ENCODE measurements at places on chromosomes 16 and 17.

GRCh38 chr17:80573701-80574100 lies 29.1 kb downstream of the RPTOR start:
- DNase-seq: no peak

DNA sequence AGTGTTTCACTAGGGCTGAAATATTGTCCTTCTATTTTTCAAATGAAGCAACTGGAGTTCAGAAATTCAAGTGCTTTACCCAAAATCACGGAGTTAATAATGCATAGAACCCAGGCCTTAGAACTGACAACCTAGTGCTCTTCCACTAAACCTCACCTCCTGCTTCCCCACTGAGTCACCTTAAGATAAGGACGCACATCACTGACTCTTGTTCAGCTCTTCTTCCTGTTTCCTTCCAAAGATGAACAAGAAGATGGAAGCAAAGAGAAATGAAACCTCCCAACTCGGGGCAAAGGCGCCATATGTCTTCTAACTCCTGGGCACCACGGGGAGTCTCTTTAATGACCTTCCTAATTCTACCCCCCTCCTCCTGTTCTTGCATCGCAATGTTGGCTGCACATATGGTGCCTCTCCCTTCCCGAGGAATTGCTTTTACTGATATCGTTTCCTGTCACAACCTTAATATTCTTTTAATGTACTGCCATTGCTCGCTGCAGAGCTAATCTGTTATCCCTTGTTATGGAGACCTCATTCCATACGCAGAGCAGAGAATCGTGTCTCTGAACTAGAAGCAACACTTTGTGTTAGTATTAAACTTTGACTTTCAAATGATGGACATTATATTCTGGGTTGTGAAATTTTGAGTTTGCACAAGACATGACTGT lies 591.4 kb downstream of the TMEM114 start:
- DNase-seq: no peak

DNA sequence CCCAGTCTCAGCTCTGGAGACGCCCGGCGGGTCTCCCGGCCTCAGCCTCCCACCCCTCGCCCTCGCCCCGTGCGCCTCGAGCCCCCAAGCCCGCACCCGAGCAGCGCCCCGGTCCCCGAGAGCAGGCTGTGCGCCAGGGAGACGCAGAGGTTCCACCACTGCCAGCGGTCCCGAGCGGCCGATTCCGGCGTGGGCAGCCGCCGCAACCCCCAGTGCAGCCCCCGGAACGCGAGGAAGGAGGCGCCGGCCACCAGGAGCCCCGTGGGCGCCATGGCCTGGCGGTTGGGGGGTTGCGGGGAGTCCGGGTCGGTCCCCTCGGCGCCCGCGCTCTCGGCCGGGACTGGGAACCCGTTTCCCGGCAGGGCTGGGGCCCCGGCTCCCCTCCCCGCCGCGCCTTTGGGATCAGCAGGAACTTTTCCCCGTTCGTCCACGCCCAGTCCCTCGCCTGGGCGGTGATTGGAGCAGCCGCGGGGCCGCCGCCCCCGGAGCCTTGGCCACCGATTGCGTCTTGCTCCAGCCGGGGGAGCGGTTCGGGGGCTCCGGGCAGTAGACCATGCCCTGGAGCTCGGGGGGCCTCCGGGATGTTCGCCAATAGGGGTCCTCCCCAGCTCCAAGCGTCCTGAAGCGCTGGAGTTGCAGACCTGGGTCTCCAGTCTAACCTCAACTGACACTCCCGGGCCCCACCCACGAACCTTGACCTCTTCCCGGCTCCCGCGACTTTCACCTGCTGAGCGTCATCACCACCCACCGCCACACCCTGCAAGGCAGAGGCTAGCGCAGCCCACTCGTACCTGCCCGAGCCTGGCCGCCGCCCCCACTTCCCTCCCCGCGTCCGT lies at the start of gene TLCD2:
Gene TLCD2 (minus strand): TSS at position 407 of the 836 bp plus-strand sequence. CDS start 135 bp downstream, at position 272.
- DNase-seq: peak; percentile 94

- DNase-seq: no peak
These were observed 57.5 kb upstream of the TOB1 start for GRCh38 chr17:50923611-50924010.

DNA sequence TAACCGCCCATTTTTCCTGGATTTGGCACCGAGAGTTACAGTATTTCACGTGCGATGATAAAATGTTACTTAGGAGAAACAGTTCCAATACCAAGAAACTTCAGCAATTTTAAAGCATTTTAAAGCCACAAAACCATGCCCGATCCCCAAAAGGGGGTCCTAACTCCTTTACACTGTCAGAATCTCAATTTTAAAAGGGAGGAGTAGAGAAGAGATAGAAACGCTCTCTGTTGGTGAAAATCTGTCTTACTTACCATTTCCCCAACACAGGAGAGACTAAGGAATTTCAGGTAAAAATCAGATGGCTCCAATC lies 526 bp upstream of the RNASEK start:
- no peak for DNase-seq

DNA sequence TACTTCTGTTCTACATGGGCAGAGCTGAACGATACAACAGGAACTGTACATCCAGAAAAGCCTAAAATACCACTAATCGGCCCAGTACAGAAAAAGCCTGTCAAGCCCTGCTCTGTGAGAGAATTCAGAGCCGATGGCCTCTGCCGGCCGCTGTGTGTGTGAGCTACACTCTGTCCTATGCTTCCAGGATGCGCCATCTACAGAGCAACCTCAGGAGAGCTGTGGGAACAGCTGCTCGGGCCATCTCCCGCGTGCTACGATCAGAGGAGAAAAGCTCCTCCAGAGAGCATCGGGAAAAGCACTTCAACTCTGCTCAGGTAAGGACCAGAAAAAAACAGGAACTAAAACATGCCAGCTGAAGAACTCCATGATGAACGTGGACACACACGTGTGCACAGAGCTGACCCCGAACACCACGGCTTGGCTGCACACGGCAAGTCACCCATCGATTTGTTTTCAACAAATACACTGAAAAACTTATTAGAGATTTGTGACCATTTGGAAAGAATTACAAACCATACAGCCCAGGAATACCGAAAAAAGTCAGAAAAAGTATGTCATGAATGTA lies 115.9 kb downstream of the ANKRD11 start:
- no peak for DNase-seq

GRCh38 chr16:58442547-58442946 lies 50.3 kb downstream of the GINS3 start:
- DNase-seq: no peak

GRCh38 chr16:4136229-4136813 lies 20.1 kb upstream of the ADCY9 start:
- peak; percentile 72 for DNase-seq

- DNase-seq: no peak
These were observed 1.2 kb downstream of the OR1F1 start for GRCh38 chr16:3188925-3189825.

DNA sequence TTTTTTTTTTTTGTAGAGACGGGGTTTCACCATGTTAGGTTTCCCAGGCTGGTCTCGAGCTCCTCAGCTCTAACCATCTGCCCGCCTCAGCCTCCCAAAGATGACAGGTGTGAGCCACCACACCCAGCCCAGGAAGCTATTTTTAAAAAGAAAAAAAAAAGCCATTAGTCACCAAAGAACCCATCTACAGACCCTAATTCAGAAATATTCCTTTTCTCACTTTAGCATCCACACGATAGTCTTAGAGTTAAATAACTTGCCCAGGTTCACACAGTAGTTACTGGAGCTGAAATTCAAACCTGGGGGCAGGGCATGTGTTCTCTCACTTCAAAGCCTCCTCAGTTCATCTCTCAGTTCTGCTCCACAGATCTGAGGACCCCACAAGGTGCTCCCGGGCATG lies 70.3 kb upstream of the NOL11 start:
- DNase-seq: no peak

GRCh38 chr16:21646721-21647561 lies 5.5 kb downstream of the IGSF6 start:
- peak; percentile 62 for DNase-seq

DNA sequence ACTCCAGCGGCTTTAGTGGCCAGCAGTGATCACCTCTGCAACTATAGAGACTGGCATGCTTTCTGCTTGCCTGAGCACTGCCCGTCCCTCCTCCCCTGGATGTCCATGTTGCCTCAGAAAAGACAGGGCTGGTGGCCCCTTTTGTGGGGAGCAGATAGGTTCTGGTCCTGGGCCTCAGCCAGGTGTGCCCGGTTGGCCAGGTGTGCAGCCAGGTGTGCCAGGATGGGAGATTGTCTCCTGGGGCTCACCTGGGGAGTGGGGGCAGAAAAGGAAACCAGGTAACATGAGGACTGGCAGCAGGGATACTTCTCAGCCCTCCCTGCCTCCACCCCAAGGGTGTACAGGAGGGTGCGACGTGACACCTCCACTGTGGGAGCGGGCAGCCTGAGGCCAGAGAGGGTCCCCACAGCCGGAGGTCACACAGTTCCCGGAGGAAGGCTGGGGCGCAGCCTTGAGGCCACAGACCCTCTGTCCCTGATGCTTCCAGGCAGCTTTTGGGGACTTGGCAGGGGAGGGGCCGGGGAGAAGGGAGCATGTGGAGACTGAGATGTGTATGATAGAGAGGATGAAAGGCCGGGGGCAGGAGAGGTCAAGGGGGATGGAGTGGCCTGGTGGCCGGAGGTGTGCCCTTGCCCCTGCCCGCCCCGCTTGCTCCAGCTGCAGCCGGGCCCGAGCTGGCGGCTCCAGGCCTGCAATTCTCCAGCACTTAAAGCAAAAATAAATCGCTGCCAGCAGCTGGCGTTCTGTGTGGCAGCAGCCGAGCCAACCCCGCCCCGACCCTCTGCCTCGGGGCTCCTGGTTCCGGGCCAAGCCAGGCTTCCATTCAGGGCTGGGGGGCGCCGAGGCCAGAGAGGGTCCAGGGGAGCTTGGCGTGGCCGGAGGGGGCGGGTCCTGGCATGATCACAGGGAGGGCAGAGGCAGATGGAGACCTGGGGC lies 6.7 kb downstream of the KCNJ12 start:
- DNase-seq: no peak

DNA sequence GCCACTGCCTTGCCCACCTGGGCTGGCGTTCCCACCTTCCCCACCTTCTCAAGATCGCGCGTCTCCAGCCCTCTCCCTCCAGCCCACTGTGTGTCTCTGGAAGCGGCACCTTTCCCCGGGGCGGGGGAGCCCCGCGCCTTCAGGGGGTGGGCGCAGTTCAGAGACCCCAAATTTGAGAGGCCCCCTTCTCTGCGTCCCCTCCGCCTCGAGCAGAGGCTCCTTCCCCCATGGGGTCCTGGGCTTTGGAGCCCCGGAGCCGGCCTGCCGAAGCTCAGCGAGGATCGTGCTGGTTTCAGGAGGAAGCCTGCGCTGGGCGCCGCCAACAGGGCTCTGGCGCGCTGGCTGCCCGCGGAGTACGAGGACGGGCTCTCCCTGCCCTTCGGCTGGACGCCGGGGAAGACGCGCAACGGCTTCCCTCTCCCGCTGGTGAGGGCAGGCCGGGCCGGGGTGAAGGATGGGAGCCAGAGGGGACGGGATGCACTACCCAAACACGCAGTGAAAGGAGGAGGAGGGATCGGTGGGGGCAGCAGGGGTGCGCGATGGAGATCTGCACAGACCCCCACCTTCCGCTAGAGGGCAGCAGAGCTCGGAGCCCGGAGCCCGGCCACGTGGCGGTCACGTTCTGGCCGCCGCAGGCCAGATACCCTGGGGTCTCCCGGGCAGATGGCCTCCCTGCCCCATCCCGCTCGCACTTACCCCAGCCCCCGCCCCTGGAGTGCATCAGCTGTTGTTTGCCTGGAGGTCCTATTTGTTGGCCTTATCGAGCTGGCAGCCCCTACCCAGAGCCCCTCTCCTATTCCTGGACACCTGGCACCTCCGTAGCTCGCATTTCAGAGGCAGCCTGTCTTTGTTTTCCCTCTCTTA lies 11.1 kb downstream of the LPO start:
- peak; percentile 65 for DNase-seq

- peak; percentile 54 for DNase-seq
These were observed 10.7 kb downstream of the SGSM2 start for GRCh38 chr17:2347805-2348685.

DNA sequence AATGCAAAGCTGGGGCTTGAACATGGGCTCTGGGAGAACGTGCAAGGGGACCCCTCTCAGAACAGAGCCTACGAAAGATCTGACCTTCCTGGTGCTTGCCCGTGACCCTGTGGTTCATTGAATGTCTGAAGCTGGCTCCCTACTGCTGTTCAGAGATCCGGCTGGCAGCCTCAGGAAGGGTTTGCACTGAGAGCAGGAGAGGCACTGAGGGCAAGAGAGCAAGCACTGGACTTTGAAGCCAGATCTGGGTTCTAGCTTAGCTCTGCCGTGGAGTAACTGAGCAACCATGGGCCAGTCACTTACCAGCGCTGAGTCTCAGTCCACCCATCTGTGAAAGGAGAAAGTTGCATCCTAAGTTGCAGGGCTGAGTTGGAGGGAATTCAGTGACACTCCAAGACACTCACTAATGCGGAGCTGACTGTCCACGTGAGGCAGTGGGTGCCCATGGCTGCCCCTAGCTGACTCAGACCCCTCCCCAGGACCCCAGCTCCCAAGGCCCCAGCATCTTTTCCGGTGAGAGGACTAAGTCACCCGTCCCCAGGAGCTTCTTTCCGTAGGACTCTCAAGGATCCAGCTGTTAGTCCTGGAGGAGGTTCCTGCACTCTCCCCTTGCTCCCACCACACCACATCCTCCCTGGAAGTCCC lies 41.3 kb downstream of the BEAN1 start:
- DNase-seq: no peak

DNA sequence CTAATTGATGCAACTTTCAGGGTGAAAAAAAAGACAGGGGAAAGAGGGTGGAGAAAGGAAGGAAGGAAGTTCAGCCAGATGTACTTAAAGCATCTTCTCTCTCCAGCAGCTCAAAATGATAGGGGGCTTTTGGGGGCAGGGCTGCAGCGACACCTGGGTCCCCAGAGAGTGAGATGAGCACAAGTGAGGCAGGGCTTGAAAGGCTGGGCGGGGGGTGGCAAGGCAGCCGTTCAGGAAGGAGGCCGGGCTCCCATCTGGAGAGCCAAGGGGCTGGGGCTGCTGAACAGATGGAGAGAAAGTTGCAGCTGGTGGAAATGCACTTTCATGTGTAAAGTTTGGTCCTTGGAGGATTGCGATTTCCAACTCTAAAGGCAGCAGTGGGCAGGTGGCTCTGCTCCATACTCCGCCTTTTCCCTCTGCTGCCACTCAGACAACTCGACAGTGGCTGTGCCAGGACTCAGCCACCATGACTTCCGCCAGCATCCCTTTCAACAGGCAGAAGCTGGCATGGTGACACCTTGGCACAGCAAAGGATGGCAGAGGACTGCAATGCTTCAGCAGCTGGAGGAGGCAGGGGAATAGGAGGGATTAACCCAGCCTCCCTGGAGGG lies 7.7 kb downstream of the SLC35B1 start:
- no peak for DNase-seq

GRCh38 chr17:58630883-58631522 lies 60.8 kb downstream of the TEX14 start:
- peak; percentile 68 for DNase-seq

GRCh38 chr16:49639739-49640431 lies 216.0 kb downstream of the ZNF423 start:
- DNase-seq: no peak

Data from transverse colon (tissue), 4 donors.